ENCODE measurements at places on chromosomes 7 and 10.

DNA sequence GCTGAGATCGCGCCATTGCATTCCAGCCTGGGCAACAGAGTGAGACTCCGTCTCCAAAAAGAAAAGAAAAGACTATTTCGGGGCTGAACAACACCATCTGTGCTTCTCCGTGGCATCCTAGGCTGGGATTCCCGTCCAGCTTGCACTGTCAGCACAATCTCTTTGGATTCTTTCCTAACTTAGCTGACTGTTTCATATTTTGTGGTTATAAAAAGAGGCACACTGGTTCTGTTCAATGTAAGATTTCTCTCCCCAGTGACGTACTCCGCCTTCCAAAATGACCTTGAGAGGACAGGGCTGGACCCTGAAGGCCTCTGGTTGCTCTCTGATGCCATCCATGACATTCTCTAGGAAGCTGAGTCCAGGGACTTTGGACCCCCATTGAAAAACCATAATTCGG, 8.8 kb downstream of the ZNHIT1 start:
- DNase-seq: no peak

- DNase-seq: no peak
Observed at GRCh38 chr10:329361-330099, 194.3 kb downstream of the ZMYND11 start.

DNA sequence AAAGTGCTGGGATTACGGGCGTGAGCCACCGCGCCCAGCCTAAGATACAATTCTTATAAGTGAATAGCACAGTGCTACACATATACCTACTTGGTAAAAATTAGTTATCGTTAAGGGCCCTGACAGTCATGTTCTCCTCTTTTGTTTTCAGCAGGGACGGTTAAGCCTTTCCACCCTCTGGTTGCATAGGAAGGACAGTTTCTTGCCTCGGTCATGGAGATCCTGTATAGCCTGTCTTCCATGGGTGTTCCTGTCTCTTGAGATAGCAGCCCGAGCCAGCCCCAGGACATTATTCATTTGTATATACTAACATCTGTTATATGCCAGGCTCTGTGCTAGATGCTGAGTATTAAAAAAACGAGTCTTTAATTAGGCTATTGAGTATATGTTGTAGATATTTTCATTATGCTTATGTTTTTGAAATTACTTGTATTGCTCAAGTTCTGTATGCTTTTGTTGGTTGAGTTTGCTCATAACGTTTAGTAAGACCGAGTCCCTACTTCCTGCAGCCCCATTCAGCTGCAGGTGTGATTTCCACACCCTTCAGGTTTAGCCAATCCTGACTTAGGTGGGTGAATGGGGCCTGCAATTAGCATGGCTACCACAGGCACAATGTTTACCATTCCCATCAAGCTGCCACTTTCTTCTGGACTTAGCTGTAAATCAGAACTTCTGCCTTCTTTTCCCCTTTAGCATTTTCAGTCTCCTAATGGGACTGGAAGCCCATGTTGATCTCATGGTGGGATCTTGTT, 24.8 kb downstream of the CCSER2 start:
- DNase-seq: no peak

- no peak for DNase-seq
Observed at GRCh38 chr7:122380992-122381391, 76.4 kb upstream of the FEZF1 start.

DNA sequence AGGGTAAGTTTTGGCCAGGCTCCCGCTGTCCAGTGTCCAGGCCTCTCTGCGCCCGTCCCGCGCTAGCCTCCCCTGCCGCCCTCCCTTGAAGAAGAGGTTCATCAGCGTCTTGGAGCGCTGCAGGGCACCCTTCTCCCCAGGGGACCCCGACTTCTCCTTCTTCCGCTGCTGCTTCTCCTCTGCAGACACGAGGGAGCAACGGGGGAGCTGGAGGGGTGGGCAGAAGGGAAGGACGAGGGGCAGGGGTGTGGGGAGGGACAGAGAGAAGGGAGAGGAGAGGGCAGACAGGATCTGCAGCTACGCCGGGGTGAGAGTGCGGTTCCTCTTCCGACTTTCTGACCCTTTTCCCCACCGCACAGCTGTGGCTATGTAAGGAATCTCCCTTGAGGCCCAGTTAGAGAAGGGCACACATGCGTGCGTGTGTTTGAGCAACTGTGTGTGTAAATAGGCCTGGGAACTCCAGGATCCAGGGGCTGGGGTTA, 12.8 kb downstream of the PDZD7 start:
- DNase-seq: no peak

- DNase-seq: no peak
Observed at GRCh38 chr10:37844644-37845043, 12.8 kb downstream of the ZNF248 start.

DNA sequence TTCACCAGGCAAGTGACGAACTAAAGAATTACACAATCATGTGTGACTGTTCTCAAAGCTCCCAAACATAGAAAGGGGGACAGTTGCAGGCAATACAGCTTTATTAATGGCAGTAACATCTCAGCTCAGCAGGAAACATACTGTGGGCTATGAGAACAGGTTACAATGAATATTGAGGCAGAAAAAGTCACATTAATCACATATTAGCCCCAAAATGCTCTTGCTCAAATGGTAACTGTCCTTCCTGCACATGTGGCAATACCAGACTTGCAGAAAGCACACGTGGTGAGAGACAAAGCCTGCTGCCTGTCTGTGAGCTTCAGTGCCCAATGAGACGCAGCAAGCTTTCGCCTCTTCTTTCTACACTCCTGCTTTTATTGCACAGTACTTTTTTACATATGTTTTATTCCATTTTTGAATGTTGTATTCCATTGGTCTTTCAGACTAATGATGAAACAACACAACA, 104.9 kb upstream of the ACBD5 start:
- no peak for DNase-seq

DNA sequence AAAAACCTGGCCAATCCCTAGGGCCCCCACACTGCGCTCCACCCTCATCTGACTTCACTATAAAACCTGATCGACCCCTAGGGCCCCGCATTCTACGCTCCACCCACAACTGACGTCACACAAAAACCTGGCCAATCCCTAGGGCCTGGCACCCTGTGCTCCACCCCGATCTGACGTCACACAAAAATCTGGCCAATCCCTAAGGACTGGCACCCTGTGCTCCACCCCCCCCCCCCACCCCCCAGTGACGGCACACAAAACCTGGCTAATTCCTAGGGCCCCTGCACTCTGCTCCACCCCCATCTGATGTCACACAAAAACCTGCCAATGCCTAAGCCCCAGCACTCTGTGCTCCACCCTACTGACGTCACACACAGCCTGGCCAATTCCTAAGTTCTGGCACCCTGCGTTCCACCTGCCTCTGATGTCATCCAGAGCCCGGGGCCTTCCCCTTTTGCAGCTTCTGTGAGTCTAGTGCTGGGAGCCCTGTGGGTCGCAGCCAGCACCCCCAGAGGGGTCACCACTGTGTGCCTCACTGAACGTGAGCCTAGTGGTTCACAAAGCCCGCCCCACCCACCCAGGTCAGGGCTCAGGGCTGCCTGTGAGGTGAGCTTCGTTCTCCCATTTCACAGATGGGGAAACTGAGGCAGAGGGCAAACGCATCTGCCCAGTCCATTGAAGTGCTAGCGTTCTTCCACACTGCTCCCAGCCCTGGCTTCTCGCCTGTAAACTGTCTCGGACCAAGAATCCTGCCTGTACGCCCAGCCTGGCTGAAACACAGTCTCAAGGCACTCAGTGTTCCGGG, 40.6 kb downstream of the MICALL2 start:
- no peak for DNase-seq

- DNase-seq: no peak
Observed at GRCh38 chr10:76555067-76555670, 1082.4 kb downstream of the KCNMA1 start.
